ENCODE measurements at places on chromosomes 3 and 15.

- no peak for DNase-seq
Measured at GRCh38 chr3:82587174-82587573, 825.7 kb upstream of the GBE1 start.

DNA sequence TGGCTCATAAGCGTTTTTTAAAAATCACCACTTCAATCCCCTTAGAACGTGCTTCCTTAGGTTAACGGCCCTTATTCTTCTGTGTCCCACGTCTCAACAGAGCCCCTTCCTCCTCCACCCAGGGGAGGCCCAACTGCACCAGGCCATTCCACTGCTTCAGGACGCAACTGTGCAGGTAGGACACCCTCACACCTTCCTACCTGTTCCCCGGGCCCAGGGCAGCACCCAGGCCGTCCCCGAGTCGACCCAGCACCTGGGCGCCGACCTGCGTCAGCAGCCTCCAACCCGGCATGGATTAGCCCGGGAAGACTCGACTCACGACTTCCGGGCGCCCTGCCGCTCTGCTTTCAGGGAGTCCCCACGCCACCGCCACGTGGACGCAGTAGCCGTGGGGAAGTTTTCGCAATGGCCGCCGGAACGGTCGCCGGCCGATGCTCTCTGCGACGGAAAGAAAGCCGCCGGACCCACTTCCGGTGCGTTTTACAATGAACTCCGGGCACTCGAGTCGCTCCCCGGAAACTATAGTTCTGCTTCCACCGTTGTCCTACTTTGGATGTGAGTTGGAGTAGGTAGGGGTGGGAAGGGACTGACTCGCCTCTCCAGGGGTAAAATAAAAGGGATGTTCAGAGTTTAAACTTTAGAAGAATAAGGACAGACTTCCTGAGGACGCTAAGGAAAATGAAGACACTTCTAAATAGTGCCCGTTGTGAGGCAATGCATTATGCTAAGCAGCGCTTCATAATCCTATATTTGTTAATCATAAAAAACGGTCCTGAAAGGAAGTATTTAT, at the start of gene MRPL3:
Gene MRPL3 (minus strand): TSS at position 442 of the 790 bp plus-strand sequence. CDS start 150 bp downstream, at position 292.
- DNase-seq: peak; percentile 88

DNA sequence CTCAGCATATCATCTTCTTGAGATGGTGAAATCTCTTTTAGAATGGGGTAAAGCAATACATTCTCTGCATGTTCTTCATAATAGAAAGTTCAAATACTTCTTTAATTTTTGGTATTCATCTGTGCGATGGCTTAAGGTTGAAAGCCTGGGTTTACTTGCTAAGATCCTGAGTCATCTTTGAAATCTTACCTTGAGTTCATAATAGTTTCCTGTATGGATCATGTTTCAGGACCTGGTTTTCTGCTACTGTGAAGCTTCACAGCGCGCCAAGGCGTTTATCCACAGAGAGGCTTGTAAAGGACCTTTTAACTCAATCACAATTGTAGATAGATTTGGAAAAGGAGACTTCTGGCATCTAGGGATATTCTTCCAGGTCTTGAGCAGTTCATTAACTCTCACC, 39.0 kb downstream of the MED12L start:
- no peak for DNase-seq

DNA sequence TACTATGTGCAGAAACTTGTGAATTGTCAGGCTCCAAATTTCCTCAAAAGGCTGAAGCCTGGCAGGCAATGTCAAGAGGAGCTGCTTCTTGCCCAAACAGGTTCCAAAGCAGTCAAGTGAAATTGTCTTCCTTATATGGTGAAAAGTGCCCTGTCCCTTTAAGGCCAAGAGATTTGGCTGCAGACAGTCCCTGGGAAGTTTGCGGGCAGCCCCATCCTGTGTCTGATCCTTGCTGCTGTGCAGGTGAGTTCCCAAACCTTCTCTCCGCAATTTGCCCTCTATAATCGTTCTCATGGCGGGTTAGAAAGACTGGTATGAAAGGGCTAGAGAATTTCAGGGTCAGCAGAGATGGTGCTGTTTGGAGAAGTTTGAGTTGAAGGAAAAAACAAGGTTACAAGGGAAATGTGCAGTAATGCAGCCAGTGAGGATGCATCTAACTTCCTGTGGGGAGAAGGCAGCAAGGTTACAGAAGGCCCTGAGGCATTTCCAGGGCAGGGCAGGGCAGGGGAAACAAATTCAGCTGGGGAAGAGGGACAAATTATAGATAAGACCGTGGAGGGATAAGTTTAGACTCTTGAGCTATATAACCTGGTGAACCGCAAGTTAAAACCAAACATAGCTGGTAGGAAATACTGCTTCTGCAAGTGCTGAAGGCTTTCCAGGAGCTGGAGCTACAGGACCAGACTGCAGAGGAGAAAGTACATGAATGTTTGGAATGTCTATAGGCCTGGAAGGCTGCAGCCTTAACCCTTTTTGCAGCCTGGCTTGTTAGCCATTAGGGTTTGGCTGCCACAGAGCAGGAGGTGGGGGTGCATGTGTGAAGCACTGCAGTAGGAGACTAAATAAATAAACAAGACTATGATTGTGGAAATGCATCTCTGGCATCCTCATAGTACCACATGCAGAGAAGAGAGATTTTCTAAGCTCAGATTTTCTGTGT, 256.2 kb upstream of the IL12A start:
- no peak for DNase-seq

DNA sequence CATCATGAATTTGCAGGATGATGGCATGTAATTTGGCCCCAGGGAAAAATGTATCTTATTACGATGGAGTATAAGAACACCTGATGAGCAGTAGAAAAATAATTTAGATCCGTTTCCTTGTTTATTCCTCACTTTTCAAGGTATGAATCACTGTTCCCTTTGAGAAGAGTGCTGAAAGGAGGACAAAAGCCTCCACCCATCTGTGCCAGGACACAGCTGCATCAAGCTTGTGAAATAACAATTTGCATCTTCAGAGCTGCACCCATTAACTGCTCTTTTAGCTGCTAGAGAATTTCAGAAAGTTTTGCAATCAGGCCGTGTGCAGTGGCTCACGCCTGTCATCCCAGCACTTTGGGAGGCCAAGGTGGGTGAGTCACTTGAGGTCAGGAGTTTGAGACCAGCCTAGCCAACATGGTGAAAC, 9.6 kb downstream of the CLDND1 start:
- no peak for DNase-seq

- DNase-seq: no peak
Measured at GRCh38 chr3:45210308-45211041, 15.6 kb downstream of the TMEM158 start.

GRCh38 chr15:47674586-47675232, 42.6 kb upstream of the SEMA6D start:
- no peak for DNase-seq

DNA sequence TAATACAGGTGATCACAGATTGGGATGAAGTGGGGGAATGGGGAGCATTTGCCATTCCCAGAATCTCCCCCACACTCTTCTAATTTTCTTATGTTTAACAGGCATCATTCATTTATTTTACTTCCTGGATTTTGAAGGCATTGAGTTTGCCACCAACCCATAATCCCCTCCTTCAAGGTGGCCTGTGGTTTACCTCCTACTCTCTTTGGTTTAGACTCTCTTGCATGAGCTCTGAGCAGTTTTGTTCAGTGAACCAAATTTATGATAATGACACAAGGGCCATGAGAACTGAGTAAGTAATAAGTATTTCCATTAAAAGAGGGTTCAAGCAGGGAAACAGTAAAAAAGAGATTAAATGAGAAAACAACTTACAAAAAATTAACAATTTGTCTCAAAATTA, 703.1 kb upstream of the CFAP20DC start:
- DNase-seq: no peak

GRCh38 chr3:121750087-121750415, 510 bp upstream of the GOLGB1 start:
- no peak for DNase-seq

DNA sequence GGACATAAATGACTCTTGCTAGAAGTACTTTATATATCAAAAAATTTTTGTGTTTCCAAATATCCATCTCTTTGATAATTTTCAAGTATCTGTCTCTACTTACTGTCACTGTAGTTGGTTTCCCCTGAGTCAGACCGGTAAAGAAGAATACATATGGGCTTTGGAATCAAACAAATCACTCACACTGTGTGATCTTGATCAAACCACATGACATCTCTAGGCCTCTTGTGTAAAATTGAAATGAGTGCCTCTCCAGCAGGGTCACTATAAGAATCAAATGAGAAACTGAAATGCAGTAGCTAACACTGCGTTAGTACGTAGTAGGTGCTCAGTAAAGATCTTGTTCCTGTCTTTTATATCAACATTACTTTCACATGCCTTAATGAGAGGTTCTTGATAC, 314.6 kb upstream of the STT3B start:
- DNase-seq: no peak

DNA sequence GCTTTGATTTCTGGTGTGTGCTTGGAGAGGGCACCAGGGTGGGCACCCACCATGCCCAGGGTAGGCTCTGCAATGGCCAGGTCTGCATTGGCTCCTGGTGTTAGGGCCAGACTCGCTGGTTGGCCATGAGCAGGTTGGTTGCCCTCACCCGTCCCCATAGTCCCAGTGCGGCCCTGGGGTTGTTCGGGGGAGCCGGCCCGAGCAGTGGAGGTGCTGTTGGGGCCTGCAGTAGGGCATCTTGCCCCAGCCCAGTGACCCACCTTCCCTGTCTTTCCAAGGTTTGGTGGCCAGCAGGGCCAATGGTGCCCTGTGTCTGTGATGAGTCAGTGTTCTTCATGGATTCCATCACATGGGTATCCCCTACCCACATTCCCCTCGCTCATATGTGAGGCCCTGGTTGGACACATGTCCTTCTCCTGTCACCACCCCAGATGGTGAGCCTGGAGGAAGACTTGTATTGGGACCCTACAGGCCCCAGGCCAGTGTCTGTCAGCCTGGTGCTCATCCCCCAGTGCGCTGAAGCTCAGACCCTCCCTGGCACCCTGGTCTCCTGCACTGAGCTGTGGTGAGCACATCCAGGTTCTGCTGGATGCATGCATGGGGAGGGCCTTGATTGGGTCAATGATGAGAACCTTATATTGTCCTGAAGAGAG, 190.1 kb downstream of the UBE3A start:
- DNase-seq: no peak

DNA sequence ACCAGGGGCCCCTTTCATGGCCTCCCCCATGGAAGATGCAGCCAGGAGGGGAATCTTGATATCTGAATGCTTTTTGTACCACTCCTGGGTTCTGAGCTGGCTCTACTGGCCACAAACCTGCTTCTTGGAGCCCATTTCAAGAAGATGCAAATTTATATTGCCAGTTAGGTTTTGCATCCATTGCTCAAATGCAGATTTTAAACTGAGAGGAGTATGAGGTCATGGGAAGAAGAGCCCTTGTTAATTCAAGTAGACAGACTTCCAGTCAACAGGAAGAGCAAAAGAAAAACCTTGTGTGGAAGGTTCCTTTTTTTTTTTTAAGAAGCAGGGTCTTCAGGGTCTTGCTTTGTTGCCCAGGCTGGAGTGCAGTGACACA, 133.5 kb downstream of the PDZRN3 start:
- no peak for DNase-seq

- DNase-seq: no peak
Measured at GRCh38 chr3:114418107-114418506, 124.3 kb downstream of the TIGIT start.

GRCh38 chr3:185770109-185770508, 54.7 kb downstream of the IGF2BP2 start:
- no peak for DNase-seq

GRCh38 chr15:70271422-70272088, 173.8 kb upstream of the TLE3 start:
- DNase-seq: no peak

DNA sequence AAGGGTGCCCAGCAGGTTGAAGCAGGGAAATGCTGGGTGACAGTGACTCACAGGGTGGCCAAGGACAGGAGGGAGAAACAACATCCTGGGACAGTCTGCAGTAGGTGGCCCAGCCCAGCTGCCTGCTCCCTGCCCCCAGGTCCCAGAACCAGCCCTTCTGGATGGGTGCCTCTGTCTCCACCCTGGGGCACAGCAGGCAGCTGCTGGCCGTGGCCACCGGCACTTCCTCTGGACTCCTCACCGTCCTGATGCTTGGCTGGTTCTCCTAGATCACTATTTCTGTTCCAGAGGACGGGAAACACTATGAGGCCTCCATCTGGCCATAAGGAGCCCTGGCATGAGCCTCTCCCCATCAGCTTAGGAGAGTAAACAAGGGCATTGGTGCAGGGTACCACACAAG, 258.9 kb downstream of the XXYLT1 start:
- no peak for DNase-seq

Data from DMS79 (cell line).